Left lung (tissue), 14 donors: ENCODE measurements at places on chromosomes 11 and 22.

GRCh38 chr22:37088750-37089408 is 20.6 kb downstream of the TMPRSS6 start:
- DNase-seq, result no peak

- no peak for DNase-seq
These were observed 9.4 kb downstream of the GSTP1 start for GRCh38 chr11:67592880-67593564.

- no peak for DNase-seq
These were observed 4.8 kb upstream of the SAA2 start for GRCh38 chr11:18253233-18253632.

GRCh38 chr11:31301549-31302510 is 67.7 kb downstream of the DCDC1 start:
- DNase-seq, result no peak

- DNase-seq, result no peak
These were observed 90.5 kb upstream of the XKR3 start for GRCh38 chr22:16915701-16916100.
